ENCODE measurements at places on chromosomes 1 and 21.

- no peak for DNase-seq
Observed at GRCh38 chr1:216742625-216743024, 19.4 kb upstream of the ESRRG start.

- DNase-seq = no peak
Observed at GRCh38 chr1:55696891-55697290, 481.7 kb upstream of the USP24 start.

DNA sequence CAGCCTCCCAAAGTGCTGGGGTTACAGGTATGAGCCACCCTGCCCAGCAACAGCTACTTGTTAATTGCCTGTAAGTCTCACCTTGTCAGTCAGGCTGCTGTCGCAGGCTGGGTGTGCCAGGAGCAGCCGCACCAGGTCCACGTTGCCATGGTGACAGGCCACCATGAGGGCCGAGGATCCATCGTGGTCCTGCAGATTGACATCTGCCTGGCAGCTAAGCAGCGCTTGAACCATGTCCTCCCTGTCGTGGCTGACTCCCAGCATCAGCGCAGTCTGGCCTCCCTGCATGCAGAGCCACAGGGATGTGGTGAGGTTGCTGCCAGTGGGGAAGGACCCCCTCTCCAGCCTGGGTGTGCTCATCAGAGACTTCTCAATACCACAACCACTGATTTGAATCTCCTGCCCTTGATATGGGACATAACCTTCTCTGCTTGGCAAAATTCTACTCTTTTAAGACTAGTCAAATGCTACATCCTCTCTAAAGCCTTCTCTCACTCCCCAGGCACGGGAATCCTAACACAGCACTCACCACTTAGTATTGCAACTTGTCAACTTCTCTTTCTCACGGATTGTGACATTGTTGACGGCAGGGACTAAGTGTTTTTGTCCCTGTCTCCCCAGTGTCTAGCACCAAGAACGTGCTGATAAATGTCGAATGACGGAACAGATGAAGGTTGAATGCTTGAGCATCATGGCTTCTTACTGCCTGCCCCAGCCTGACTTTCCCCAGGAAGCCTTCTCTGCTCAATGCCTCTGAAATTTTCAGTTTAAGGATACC is 52.9 kb downstream of the L1TD1 start:
- no peak for DNase-seq

DNA sequence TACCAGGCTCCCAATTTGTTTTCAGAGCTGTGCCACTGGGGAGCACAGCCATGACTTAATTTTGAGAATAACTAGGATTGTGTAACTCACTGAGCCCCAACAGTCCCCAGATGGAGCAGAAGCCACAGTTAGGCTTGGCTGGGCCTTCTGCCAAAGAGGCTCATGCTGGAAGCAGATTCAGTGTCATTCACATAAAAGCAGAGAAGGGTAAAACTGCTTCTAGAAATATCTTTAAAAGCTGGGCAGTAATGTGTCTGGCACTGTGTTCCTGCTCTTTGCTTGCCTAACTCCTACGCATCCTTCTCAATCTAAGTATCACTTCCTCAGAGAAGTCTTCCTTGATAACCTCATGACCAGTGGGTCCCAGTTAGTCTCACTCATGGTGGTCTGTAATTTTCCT is 20.3 kb downstream of the STK40 start:
- DNase-seq = no peak

DNA sequence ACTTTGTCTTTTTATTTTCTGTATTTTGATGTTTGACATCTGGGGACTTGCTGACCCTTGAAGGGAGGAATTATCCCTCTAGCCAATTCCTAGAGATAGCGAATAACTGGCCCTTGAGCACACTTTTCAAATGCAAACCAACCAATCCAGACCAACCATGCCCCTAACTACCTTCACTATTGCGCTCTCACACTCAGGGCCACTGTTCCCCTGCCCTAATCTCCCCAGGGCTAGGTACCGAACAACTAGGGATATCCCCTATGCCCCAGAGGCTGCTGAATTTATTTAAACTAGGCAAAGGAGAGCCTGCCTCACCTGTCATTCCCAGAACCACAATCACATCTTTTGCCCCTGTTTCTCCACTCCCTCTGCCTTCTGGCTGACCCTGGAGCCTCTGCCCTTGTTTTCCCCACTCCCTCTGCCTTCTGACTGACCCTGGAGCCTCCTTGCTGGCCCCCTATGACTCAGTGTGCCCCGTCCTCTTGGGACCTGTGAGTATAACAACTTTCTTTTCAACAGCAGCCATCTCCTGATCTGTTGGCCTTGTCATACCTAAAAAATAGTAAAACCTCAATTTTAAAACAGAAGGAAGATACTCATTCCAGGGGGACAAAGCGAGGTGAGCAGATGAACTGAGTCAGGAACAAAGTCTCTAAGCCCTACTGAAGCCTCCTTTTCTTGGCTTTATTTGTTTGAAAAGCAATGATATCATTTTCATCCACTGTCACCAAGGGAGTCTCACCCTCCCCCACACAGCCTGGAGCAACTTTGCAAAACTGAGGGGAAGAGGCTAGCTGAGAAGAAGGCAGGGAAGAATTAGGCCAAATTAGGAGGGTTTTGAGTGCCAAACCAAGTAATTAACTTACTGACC is 115.5 kb downstream of the NMNAT2 start:
- DNase-seq = no peak

DNA sequence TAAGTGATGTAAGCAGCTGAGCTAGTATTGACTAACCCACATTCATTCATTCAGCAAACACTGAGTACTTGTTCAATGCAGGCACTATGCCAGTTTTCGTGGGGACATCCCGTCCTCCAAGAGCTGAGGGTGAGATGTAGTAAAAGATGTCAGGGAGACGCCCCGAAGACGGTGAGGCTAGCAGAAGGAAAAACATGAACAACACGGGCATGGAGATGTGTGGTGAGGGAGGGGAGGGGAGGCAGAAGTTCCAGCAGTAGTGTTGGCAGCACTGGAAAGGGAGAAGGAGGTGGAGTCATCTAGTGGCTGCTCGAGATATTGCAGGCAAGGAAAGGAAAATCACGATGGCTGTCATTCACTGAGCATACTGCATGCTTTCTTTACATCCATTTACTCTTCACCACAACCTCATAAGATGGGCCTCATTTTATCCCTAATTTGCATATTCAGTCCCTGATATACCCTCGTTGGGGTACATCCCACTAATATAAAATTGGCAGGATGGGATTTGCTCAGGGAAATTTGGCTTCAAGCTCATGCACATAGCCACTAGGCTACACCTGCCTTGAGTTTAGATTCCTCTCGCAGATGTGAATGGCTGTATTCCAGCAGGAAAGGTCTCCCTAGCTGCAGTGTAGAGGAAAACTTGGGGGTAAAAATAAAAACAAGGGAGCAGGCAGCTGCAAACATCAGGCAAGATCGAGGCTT is 14.5 kb downstream of the PDZK1IP1 start:
- peak; percentile 14 for DNase-seq

- no peak for DNase-seq
Observed at GRCh38 chr1:206662396-206663092, 22.2 kb upstream of the MAPKAPK2 start.

- no peak for DNase-seq
Observed at GRCh38 chr1:196887515-196888239, at the start of gene CFHR4. Gene CFHR4 (plus strand): TSS chr1:196888052. CDS start chr1:196888151, 99 bp downstream.

DNA sequence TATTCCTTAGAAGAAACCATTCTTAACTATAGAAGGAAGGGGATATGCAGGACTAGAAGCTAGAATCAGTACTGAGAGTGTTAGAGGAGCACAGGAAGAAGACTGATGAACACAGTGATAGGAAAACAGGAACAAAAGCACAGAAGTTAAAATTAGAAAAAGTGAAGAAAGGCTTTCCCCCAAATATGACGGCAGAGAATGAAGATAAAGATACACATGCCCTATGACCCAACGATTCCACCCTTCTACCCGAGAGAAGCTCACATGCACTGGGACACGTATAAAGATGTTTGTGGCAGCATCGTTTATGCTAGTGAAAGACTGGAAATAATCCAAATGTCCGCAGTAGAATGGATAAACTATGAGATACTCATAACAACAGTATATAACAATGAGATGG is 74.2 kb downstream of the DTL start:
- DNase-seq = no peak

GRCh38 chr1:17950728-17951127 is 156.9 kb upstream of the IGSF21 start:
- no peak for DNase-seq

GRCh38 chr1:180508725-180509097 is 6.3 kb upstream of the ACBD6 start:
- no peak for DNase-seq

- DNase-seq = no peak
Observed at GRCh38 chr21:16367079-16367478, 637.3 kb downstream of the USP25 start.

DNA sequence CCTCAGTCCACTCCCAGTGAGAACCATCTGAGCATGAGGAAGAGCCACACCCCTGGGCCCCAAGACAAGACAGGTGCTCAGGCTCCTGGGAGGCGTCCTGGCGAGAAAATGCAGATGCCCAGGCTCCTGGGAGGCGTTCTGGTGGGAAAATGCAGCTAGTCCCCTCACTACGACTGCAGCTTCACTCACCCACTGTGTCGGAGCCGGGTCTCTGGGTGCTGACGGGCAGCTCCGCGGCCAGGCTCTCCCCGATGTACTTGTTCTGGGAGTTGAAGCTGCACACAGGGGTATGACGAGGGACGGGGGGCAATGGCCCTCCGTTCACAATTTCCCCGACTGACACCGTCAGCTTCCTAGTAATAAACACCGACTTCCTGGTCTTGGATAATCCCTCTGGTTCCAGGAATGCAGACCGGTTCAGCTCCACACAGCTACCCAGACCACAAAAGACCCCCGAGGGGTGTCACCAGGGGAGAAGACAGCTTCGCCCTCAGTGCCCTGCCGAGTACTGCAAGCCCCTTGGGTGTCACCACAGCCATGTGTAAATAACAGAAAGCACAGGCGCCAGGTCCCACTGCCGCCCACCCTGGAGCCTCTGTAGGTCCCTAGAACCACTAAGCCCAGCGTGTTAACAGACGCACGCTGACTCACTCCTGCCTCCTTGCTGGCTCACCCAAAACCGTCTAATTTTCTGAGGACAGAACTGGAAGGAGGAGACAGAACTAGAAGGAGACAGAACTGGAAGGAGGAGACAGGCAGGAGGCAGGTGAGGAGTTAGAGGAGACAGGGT is 19.5 kb downstream of the MCM3AP start:
- no peak for DNase-seq

GRCh38 chr1:94590203-94591137 is 48.9 kb upstream of the F3 start:
- DNase-seq = no peak

DNA sequence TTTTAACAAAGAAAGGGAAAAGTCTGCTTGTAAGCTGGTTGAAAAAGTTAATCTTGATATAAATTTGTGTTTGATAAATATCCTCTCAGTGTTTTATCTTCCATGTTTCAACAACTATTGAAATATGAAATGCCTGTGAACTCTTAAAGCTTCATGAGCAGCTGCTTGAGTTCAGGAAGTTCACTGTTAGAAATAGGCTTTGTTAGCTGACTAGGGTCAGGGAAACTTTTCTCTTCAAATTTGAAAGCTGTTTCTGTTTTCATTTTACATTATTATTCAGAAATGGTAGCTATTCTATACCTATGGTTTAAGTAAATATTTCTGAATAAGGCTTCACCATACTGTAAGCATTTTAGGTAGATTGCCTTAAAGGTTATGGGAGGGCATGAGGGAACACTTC is 191.7 kb downstream of the HS2ST1 start:
- no peak for DNase-seq

DNA sequence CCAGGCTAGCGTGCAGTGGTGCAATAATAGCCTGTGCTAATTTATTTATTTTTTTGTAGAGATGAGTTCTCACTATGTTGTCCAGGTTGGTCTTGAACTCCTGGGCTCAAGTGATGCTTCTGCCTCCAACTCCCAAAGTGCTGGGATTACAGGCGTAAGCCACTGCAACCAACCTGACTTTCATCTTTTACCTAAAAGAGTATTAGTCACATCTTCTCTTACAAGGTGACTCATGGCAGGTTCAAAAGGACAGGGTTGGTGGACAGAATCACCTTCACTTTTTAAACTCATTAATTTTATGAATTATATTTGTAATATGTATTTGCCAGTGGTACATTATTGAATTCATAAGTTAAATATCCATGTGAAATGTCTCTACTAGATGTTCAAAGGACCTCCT is 18.1 kb downstream of the JAM2 start:
- no peak for DNase-seq

DNA sequence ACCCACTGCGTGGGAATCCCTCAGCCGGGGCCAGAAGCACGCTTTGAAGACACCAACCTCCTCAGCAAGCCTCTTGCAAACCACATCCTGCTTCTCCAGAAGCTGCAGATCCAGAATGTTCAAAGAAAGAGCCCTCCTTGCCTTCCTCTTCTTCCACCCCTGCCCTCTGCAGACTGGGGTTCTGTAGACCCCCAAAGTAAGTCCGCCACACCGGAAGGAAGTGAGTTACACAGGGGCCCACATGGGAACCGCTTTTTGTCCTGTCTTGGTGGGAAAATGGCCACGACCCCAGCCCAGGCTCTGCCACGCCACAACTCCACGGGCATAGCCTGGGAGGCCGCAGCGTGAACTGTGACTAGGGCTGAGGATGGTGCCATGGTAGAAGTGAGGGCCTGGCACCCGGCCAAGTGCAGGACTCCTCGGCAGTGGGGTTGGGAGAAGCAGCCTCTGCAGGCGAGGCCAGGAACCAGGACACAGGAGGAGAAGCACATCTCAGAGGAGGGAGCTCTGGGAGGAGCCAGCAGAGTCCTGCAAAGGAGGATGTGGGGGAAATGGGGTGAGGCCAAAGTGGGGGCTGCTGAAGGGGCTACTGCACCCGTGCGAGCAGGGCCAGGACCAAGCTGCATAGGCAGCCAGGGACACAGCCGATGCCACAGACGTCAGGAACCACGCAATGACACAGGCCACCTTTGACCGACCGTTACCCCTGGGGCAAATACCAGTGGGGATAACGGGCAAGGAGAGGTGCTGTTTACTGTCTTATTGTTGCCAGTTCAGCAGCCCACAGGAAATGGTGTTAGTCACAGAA is 30.9 kb downstream of the PDE9A start:
- DNase-seq = peak; percentile 30

DNA sequence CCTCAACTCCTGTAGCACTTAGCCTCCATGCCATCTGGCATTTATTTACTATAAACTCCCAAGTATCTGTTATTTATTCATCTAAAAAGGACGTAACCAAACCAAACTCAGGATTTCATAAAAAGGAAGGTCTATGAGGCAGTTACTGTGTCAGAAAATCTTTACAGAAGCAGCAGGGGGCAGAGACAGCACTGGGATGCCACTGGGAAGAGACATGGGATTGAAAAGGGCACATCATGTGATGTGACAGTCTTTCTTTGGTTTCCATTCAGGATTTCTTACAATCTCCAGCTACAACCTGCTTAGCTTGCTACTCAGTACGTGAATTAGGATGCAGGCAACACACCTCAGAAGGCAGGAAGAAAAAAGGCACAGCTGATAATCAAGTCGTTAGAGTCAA is 31.2 kb downstream of the SPRTN start:
- DNase-seq = no peak

GRCh38 chr1:192763756-192764155 is 45.1 kb upstream of the RGS2 start:
- no peak for DNase-seq

DNA sequence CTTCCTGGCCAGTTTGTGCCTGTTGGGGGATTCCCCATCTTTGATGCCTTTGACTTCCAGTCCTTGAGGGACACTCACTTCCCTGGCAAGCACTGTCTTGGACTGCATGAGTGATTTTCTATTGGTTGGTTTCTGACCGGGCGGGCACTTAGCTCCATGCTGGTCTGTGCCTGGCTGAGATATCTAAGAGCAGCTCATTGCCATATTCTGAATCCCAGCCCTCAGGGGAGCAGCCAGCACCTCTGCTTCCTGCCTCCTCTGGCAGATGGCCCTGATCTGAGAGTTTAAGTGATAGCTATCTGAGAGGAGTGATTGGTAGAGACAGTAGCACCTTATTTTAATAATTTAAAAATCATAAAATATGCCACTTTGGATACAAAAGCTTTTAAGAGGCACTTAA is 52.5 kb downstream of the DISC1 start:
- no peak for DNase-seq
